ENCODE measurements at places on chromosomes 6 and 20.

DNA sequence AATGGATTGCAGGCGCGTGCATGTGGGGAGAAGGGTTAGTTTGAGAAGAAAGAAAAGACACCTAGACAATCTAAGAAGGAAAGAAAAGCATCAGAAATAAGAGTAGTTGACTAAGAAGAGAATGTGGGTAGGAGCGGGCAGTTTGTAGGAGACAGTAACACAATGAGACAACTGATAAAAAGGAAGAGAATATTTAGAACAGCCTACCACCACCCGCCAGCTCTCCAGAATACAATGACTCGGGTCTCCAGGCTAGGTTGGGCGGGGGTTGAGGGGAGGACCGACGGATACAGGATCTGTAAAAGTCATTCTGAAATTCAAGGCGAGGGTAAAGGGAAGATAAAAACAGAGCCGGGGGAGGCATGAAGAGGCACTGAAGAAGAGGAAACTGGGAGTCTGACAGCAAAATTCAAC is 712 bp downstream of the ABHD16A start:
- no peak for DNase-seq

DNA sequence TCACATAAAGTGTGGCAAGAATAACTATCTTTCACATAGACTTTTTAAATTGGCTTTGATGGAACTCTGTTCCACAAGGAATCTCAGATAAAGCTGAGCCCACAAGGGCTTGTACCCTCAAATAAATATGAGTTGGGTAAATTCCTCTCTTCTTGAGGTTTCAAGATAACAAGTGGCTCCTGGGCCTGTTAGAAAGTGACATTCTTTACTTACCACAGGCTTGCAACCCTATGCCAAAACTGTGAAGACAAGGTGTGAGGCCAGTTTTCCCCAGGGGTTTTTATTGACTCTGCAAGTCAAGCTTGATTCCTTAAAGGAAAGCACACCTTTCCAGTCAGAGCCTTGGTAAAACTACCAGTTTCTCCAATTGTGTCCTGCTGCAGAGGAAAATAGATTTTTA is 664.8 kb upstream of the GJE1 start:
- DNase-seq: peak; percentile 42

DNA sequence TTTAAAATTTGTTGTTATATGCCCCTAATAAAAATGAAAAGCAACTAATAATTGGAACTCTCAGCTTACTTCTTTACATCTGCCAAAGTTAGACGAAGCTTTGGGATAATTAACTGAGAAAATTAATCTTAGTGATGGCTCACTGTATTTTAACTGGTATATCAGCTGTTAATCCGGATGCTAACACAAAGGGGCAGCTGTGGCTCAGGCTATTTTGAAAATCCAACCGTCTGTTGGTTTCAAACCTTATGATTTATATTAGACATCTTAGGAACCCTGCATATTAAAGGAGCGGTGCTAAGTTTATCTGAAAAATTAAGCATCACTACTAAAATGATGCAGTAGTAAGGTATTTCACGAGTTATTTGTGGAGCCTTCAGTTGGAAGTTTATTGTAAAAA is 96.6 kb downstream of the AKAP7 start:
- DNase-seq: no peak

DNA sequence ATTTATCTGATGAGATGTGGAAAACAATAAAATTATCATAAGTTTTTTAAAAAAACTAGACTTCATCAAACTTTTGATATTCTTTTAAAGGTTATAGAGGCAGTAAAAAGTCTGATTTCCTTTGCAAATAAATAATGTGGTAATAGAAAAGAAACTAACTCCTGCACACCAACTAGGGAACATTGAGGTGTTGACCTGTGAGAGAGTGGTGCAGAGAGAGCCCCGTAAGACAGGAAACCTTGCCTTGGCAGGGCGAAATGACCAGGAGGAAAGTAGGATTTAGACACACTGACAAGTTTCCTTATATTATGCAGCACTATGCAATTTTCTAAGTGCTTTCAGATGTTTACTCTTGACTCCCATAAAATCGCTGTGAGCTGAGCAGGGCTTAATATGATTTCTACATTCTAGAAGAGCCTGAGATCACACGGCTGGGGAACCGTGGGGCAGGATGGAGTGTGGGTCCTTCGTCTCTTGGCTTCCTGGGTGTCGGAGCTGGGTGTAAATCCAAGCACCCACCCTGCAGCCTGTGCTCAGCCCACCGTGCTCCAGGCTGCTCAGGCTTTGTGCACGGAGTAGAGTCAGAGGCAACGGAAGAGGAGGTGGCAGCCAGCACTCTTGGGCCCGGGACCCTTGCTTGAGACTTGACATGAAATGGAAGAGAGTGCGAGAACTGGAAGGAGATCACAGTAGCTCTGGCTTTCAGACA is 61.3 kb upstream of the FOXQ1 start:
- peak; percentile 12 for DNase-seq

GRCh38 chr6:13830803-13831202 is 16.4 kb upstream of the MCUR1 start:
- no peak for DNase-seq

DNA sequence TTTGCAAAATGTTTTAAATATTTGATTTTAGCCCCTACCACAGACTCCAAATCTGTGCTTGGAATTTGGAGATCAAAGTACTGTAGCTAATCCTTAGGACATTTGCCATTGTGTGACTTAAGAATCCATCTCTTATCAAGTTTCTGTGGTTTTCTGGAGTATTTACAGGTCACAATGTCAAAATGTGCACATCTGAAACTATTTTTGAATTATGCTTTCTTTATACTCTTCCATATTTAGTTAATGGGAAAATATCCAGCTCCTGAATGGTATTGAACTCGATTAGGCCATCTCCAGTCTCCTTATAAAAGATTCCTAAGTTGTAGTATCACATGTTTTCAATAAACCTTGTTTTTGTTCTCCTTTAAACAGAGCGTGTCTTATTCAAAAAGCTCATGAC is 162.5 kb downstream of the KHDC1L start:
- peak; percentile 70 for DNase-seq

GRCh38 chr20:46324960-46325703 is 16.8 kb upstream of the CDH22 start:
- no peak for DNase-seq

DNA sequence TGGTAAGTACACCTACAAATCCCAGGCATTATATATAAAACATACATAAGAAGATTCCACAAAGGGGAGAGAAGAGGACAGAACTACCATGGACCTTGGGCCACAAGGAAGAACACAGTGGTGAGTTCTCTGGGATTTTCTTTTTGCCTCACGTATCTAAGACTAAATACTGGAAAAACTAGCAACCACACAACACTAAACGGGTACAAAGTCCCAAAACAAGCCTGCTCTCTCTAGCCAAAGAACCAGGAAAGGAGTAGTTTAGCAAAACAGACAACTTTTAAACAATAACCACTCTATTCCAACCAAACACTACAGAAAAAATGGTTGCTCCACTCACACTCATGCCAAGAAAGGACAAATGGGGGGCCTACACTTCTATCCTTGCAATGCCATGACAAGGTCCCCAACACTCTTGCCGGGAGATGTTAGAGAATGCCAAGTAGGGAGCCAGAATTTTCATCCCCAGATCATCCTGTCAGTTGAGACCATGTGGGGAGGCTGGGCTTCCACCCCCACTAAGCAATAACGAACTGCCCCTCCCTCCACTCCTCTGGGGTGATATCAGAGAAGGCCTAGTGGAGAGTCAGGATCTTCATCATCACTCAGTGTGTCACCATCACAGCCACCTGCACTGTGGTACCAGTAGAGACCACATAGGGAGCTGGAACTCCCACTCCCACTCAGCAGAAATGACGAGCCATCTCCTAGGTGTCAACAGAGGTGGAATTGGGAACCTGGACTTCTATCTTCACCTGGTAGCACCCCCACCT is 123.5 kb downstream of the DST start:
- DNase-seq: no peak

- no peak for DNase-seq
These were observed 39.4 kb upstream of the KCNK5 start for GRCh38 chr6:39268721-39269120.

GRCh38 chr20:63138855-63139341 is 77.0 kb downstream of the YTHDF1 start:
- DNase-seq: no peak

DNA sequence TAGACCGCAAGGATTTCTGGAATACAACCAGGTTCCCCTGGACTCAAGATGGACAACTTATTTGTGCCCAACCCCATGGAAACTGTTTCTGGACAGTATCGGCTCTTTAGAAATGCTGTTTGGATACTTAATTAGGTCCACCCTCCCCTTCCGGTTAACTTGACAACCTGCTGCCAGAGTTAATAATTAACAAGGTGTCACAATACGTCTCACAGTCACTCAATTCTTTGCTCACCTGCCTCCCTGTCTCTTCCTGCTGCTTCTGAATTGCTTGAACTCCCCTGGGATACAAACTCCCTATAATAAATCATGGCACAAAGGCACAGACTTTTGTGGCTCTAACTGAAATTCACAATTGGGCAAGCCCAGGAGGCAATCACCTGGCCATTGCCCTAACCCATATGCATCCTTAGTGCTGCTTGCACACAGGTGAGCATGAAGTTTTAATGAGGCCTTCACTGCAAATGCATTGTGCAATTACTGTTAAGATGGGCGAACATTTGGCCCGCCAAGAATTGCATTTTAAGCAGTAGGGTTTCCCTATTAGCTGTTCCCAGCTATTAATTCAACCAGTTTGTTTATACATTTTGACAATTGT is 504.4 kb upstream of the NOX3 start:
- DNase-seq: no peak

GRCh38 chr6:12296255-12296573 is 6.1 kb downstream of the EDN1 start:
- DNase-seq: peak; percentile 89

DNA sequence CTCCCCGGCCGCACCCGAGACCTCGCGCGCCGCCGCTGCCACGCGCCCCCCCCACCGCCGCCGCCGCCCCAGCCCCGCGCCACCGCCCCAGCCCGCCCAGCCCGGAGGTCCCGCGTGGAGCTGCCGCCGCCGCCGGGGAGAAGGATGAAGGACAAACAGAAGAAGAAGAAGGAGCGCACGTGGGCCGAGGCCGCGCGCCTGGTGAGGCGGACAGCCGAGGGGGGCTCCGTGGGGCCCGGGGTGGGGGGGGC is 426 bp downstream of the ASXL1 start:
- DNase-seq: no peak

- DNase-seq: no peak
These were observed 618.7 kb downstream of the PKHD1 start for GRCh38 chr6:51468704-51469103.

GRCh38 chr6:34146021-34146782 is at the start of gene GRM4:
Gene GRM4, minus strand, starts transcription at chr6:34146087. Its CDS starts 12,591 bp downstream, at chr6:34133496.
- DNase-seq: no peak

GRCh38 chr6:79672631-79673111 is 41.5 kb downstream of the SH3BGRL2 start:
- DNase-seq: peak; percentile 32

DNA sequence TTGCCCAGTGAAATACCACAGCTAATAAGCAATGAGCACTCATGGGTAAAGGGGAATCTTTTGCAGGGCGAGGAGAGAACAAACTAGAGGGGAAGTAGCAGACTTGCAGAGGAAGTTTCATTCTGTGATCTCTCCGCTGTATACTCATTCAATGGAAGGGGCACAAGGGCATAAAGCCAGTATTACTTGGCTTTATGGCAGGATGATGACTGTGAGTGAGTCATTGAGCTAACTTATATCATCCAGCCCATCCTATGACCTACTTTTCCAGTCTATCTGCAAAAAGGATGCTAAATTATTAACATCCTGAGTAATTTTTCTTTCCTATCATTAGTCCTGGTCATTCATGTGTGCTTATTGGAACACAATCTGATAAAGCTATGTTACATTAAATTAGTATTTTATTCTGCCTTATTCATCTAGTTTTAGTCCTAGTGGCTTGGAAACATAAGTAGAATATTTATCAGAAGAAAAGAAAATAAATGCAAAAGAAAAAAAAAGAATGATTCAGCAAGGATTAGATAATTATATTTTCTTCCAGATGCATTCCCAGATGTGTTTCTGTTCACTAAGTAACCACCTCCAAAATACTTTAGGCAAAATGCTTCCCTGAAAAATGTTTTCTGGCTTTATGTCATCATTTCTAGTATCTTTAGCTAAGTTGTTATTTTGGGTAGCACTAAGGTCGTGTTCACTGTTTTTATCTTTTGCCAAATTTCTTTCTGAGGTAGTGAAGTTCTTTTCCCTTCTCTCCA is 471.7 kb downstream of the CDKAL1 start:
- peak; percentile 87 for DNase-seq

DNA sequence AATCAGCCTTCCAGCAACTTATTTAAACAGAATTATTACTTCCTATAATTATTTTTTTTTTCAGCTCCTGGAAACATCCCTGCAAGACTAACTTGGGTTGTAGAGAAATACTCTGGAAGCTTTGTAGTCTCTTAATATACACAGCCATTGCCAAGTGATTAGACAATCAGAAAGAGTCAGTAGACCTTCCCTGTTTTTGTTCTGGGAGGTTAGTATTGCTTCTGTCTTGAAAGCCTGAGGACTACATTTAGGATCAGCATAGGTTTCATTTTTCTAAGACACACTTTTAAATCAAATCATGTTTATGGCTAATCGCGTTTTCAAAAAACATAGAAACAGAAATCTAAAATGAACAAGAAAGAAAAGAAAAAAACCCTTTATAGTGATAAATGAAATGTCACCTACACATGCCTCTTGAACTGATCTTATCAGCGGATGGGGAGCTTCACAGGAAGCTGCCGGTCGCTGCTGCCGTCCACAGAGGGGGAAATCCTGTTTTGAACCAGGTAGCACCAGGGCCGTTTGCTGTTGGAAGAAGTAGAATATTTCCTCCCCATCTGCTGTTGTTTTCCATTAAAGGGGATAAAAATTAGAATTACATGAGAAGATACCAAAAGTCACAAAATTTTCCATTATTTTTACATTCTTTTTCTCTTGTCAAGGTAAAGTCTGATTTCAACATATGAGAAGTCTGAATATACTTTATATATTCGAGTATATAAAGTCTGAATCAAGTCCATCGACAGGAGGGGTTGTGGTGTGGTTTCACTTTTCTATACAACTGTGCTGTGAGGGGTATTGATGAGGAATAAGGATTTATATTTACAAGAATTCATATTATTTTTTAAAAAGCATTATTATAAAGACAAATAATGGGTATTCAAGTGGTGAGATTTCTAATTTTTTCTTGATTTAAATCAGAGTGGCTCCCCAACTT is 94.6 kb downstream of the ARMC2 start:
- DNase-seq: no peak

- DNase-seq: peak; percentile 5
These were observed 331.8 kb upstream of the BTBD3 start for GRCh38 chr20:11585752-11586352.

- peak; percentile 62 for DNase-seq
These were observed 135.5 kb upstream of the SUPT3H start for GRCh38 chr6:45513213-45513618.

- no peak for DNase-seq
These were observed 41.3 kb upstream of the NOP56 start for GRCh38 chr20:2610941-2611720.

DNA sequence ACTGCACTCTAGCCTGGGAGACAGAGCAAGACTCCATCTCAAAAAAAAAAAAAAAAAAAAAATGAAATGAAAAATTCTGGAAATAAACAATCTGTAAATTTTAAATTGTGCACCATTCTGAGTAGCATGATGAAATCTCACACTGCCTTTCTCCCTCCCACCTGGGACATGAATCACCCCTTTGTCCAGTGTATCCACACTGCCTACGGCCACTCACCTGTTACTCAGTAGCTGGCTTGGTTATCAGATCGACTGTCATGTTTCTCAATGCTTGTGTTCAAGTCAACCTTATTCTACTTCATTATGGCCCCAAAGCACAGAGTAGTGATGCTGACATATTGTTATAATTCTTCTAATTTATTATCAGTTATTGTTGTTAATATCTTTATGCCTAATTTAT is 58.7 kb upstream of the MTHFD1L start:
- DNase-seq: no peak
